Stimulated activated CD4-positive, alpha-beta T cell treated with anti-CD3 and anti-CD28 coated beads, Interleukin-1b, Interleukin-23, amount 100 ng/mL, for 1 hour (primary cell): ENCODE measurements at places on chromosomes 3 and 15.

DNA sequence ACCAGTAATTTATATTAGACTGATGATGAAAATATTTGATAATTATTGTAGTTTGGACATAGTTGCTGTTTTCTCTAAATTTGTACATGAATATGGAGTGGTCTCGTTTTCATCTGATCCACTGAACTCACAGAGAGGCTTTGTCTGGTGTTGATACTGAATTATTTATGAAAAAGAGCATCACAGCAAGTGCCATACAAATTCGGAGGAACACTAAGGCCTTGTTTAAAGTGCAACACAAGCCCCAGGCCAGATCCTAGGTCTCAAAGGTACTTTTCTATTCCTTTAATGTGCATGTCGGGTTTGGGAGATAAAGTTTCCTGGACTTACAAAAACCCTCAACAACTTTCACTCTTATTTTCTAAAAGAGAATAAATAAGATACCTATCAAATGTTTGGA is 796.8 kb upstream of the EPHA6 start:
- DNase-seq = no peak

GRCh38 chr3:4139462-4140140 is 163.6 kb upstream of the SETMAR start:
- no peak for DNase-seq

DNA sequence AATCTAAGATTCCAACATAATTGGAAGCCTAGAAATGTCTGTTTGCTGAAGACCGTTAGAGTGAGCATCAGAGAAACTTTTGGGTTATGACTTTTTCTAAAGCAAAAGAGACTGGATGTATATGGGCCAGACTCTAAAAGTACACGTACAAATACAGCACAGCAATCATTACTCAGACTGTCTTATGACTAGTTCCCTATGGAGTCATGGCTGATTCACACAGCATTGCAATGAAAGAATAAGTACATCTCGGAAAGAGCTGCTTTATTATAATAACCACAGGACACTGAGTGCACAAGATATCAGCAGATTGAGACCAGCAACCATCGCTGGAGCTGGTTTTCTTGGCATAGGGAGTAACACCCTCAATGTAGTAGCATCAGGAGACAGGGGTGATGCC is 618.6 kb downstream of the NLGN1 start:
- no peak for DNase-seq

- DNase-seq = no peak
Observed at GRCh38 chr3:11346416-11346815, 74.2 kb downstream of the ATG7 start.

DNA sequence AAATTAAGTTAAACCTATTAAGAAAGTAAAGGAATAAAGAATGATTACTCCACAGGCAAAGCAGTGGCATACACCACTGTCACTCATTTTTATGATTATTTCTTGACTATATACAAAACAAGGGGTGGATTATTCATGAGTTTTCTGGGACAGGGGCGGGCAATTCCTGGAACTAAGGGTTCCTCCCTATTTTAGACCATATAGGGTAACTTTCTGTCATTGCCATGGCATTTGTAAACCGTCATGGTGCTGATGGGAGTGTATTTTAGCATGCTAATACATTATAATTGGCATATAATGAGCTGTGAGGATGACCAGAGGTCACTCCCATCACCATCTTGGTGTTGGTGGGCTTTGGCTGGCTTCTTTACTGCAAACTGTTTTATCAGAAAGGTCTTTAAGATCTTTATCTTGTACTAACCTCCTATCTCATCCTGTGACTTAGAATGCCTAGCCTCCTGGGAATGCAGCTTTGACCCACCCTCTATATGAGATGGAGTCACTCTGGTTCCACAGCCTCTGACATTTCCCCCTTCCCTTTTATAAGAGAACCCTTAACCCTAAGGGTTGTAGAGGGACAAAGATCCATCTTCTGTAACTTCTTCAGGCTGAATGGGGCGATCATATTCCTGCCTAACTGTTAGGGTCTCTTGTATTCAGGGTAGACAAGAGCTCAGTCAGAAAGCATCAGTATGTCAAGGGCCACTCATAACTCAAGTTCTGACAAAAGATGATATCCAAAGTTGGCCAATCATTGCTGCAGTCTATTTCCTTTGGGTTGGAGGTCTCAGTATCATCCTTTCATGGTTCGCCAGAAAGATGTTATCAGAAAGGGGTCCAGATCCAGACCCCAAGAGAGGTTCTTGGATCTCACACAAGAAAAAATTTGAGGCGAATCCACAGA is 79.5 kb upstream of the LIPC start:
- no peak for DNase-seq
